ENCODE measurements at places on chromosomes 7 and 10.

DNA sequence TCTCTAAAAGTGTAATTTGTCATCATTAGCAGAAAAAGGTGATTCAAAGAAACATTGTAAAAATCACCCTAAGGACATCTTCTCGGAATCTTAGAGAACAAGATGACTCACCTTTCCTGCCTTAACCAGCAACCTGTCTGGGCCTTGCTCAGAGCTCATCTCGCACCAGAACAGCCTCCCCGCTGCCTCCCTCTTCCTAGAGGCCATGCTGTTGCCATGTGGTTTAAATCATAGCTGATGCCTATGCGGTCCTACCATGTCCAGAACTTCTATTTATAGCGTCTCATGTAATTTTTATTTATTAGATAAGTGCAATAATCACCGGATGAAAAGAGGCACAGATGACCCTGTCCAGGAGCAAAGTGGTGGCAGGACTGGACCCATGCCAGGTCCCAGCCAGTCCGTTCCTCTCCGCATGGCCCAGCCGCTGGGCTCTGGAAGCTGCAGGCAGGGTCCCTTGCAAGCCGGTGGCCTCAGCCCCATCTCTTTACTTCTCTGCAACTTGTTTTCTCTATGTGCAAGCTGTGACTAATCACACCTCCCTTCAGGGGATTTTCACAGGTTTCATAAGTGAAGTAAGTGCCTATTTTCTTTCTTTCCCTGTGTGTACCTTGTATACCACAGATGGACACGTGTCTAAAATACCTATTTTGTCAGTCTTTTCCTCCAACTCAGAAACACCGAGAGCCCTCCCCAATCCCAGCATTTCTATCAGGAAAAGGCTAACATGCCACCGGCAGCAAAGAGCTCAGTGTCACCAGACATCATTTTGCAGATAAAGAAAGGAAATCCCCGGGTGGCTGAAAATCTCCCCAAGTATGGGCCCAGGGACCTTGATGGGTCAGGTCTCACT lies 27.1 kb downstream of the KLF6 start:
- DNase-seq, result peak; percentile 61

GRCh38 chr10:3471472-3471871 lies 298.9 kb upstream of the PITRM1 start:
- DNase-seq, result no peak

GRCh38 chr7:128236924-128237586 lies 4.0 kb upstream of the LEP start:
- DNase-seq, result peak; percentile 40

GRCh38 chr7:1012004-1012715 lies 29.2 kb downstream of the CYP2W1 start:
- DNase-seq, result no peak

GRCh38 chr10:132879408-132880127 lies 62.8 kb downstream of the CFAP46 start:
- DNase-seq, result no peak

DNA sequence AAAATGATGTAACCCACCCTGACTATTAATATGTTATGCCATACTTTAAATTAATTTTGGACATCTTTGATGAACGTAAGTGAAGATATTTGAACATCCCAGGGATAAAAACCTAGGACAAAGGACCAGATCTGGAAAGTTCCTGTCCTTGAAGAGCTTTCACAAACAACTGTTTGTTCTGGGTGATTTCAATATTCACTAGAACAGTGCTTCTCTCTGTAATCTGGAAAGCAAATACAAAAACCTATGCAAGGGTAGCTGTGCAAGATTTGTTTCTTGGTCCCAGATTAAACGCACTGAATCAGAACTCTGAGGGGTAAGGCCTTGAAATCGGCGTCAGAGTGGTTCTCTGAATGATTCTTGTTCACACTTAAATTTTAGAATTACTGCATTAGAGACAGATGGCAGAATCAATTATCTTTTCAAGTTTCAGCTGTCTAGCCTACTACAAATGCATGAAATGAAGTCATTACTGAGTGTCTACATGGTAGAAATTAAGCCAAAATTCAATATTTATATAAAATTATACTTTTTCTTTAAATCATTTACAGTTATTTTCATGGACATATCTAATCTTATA lies 69.6 kb upstream of the CSTF2T start:
- no peak for DNase-seq

GRCh38 chr10:806451-807162 lies 117.1 kb upstream of the DIP2C start:
- no peak for DNase-seq

DNA sequence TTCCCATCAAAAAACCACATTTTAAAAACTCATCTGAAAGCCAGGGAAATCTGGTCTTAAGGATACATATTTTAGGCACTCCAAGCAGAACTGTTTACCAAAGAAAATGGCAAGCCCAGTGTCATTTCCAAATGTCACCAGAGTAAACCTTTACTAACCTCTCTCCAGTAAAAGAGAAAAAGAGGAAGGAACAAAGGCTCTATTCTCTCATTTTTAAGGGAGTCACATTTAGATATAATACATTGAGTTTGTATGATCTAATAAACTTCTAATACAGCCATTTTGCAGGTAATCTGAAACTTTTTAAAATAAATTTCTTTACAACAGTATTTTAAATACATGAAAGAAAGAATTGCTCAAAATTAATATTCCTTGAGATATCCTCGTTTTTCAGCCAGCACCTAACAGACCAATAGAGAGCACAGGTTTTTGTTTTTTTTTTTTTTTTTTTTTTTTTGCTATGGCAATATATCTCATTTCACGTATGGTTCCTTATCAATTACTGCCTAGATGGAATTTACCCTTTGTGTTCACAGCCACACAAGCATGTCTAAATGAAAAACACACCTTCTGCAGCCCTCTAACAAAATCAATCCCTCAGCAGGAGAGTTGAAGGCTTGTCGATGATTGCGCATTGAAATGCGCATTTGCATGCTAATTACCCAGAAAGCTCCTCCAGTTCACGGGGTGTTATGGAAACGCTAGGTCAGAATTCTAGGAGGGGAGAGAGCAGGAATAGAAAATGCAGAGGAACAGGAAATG lies 39.8 kb upstream of the MSRB2 start:
- no peak for DNase-seq

GRCh38 chr10:43199088-43199683 lies 60.9 kb downstream of the CSGALNACT2 start:
- DNase-seq, result peak; percentile 1

GRCh38 chr10:72243822-72244437 lies 27.9 kb upstream of the ASCC1 start:
- DNase-seq, result no peak

DNA sequence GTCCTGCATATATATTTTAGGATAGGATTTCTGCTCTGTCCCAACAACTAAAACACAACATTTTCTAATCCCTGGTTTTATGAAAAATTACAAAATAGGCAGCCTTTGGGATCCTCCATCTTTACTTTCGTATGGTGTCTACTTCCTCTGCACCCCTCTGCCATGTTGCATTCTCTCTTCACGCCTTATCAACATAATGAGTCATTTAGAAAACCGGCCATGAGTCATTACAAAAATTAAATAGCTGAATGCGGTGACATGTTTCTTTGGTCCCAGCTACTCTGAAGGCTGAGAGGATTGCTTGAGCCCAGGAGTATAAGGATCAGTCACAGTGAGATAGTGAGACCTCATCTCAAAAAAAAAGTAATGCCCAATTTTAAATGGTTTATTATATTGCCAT lies 148.1 kb upstream of the CELF2 start:
- DNase-seq, result peak; percentile 6

GRCh38 chr10:35246770-35247343 lies 89.5 kb upstream of the CCNY start:
- no peak for DNase-seq

- no peak for DNase-seq
Measured at GRCh38 chr7:54581511-54581910, 39.3 kb downstream of the VSTM2A start.

- no peak for DNase-seq
Measured at GRCh38 chr7:1663223-1663622, 6.9 kb upstream of the ELFN1 start.

DNA sequence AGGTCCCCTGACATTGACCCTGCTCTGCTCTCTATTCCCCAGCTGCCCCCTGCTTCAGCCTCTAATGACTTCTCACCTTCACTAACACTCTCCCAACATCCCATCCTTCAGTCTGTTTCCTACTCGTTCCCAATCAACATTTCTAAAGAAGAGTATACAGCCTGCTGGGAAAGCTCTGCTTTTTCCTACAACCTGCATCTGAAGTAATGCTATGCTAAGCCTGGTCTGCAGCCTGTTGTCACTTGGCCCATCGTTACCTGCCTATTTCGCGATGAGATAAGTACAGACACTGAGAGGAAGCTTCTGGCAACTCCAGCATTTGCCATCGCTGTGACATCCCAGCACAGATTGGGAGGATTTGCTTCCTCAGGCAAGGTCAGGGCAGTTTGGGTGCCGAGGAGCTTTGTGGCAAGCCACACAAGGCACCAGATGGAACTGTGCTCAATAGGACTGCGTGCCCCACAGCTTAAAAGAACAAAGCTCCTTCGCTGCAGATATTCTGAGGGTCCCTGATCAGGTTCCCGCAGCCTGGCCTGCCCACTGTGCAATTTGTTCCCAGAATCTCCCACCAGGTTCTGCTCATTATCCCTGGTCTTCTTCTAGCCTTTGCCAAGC lies 51.4 kb downstream of the PKD1L1 start:
- DNase-seq, result no peak

- no peak for DNase-seq
Measured at GRCh38 chr7:126820925-126821324, 431.8 kb downstream of the GRM8 start.

- no peak for DNase-seq
Measured at GRCh38 chr7:68449099-68449498, 1149.2 kb upstream of the AUTS2 start.

GRCh38 chr7:131633342-131633843 lies 77.0 kb upstream of the PODXL start:
- DNase-seq, result no peak

GRCh38 chr7:151367284-151367683 lies 25.7 kb downstream of the NUB1 start:
- no peak for DNase-seq

- no peak for DNase-seq
Measured at GRCh38 chr7:76149847-76150691, 51.6 kb upstream of the SRRM3 start.

DNA sequence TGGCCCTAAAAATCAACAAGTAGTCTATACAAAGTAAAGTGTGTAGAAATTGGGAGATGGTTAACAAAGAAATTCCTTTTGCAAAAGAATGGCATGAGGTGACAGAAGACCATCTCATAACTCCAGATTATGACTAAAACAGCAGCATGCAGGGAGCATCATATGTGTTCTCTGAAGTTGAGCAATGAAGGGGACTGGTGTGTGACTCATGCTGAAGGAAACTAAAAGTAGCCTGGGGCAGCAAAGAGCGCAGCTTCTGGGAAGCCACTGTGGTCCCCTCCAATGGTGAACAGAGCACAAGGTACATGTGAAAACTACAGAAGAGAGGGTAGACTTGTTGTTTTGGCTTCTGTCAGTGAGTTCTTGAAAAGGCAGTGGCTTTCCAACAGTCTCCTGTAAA lies 133.4 kb downstream of the MACC1 start:
- DNase-seq, result no peak

DNA sequence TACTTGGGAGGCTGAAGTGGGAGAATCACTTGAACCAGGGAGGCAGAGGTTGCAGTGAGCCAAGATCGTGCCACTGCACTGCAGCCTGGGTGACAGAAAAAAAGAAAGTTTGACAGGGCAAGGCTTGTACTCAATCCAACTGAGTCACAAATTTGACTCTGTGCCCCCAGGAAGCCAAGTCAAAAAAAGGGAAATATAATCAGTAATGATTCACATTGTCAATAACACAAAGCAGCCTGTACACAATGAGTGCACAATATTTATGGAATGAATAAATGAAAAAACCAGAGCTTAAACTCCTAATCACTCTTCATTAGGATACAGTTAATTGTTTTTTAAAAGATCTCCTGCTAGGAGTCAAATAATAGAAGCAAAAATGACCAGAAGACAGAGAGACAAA lies 6.4 kb downstream of the NAPEPLD start:
- no peak for DNase-seq
